ENCODE measurements at places on chromosomes 5 and 9.

- no peak for DNase-seq
Measured at GRCh38 chr5:125717209-125717608, 706.0 kb upstream of the GRAMD2B start.

DNA sequence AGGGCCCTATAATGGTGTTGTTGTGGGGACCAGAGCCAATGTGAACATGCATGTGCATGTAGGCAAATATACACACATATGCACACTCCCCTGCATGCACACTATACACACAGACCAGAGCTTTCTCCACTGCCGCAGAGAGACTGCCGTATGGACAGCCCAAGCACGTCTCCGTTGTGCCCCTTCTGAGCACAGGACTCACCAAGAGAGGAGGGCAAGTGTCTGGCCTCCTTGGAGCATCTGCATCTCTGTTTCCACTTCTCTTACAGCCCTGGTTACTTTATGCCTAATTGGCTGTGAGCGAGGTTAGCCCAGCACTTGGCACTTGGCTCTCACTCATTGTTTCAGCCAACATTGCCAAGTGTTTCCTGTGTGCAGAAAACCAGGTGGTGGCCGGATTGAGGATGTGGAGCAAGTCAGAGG, 30.4 kb downstream of the CSF2 start:
- DNase-seq: no peak

DNA sequence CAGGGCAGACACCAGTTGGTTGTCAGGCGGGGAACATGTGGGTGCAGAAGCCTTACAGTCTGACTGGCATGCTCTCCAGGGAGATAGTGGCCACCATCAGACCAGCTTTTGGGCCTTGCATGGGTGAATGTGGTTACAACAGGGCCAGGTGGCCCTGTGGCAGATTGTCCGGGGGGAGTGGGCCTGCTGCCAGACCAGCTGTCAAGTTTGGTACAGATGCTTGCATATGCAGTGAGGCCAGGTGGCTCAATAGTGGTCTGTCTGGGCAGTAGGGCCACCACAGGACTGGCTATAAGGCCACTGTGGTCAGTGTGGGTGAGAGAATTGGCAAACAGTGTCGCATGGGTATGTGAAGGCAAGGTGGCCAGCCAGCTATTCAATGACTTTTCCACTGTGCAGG, 148.7 kb downstream of the FAM174A start:
- no peak for DNase-seq

GRCh38 chr5:180873615-180874520, 12.8 kb upstream of the ZFP62 start:
- DNase-seq: no peak

- no peak for DNase-seq
Measured at GRCh38 chr5:39063037-39063436, 11.2 kb downstream of the RICTOR start.

DNA sequence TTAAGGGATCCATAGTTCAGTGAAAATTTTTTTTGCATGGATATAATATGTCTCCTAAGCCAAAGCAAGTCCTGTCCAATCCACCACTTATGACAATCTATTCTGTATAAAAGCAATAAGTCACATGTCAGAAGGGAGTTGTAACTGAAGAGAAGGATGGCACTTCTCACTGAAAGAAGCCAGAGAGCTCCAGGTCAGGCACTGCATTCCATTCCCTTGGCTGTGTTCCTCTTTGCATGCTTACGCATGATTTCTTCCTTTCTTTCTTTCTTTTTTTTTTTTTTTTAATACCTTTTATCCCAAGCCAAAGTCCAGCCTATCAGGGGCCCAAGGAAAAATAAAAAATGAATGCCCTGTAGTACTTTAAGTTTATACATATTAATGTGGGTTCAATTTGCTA, 39.8 kb downstream of the MAMDC2 start:
- DNase-seq: no peak

DNA sequence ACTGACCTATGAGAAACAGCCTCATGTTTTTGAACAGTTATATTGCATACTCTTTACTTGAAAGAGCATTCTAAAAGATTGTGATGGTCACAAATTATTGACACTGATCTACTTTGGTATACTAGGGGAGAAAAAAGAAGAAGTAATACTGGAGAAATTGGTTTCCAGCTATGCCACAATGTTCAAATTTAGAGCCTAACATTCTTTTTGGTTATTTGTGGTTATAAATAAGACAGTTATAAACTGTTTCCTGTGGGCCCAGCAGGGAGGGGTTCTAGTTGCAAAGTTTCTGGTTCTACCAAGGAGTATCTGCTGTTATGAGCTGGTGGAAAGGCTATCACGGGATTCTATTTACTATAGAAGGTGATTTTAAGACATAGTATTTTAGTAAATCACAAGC, 4.8 kb downstream of the CWC27 start:
- DNase-seq: no peak

- no peak for DNase-seq
Measured at GRCh38 chr5:9642621-9643020, 12.5 kb upstream of the TAS2R1 start.

GRCh38 chr5:31614151-31615020, 24.5 kb upstream of the PDZD2 start:
- no peak for DNase-seq

- DNase-seq: no peak
Measured at GRCh38 chr5:131272724-131273123, 8.9 kb downstream of the CDC42SE2 start.

DNA sequence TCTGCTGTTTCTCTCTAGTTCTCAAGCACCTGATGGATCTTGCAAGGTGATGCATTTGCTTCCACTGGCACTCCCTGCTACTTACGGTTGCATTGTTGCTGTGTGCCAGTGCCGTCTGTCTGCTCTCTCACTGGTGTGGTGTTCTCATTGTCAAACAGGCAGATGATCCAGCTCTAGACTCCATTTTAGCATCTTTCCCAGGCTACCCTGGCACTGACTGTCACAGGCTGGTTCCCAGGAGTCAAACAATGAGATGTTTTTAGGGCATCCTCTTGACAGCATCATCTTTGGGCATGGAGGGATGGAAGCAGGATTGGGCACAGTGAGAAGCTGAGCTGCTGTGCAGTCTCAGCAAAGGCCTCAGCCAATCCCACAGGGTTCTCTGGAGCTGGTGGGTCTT, 12.9 kb downstream of the MTRR start:
- no peak for DNase-seq

- no peak for DNase-seq
Measured at GRCh38 chr5:39102684-39103155, 28.5 kb upstream of the RICTOR start.

- DNase-seq: no peak
Measured at GRCh38 chr9:38441347-38442085, 17.3 kb upstream of the IGFBPL1 start.

DNA sequence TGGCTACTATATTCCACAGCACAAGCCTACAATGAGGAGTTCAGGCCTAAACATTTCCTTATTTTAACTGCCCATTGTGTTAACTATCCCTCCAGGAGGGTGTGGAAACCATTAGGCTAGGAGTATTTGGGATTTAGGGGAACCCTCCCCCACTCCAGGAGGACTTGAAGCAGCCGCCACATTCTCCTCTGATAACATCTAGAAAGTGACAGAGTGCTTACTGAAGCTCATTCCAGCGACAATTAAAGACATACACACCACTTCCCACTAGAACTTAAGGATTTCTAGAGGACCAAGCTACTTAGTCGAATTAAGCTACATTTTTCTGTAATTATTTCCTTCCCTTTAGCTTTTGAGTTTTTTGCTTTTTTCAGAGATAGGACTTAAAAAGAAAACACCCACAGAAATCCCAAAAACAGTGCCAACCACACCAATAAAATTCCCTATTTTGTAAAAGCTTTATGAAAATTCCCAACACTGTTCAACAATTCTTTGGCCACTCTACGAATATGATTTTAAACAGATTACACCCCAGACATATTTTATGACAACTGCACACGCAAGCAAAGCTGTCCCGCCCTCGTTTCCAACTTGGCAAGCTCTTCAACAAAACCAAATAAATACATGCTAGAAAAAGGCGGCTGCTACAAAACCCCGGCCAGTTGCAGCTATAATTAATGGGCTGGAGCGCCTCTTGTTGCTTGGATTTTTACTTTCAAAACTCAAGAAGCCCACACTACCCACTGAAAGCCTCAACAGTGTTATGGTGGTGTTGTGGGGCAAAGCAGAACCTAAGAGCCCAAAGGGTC, 4.5 kb downstream of the ROR2 start:
- DNase-seq: no peak

DNA sequence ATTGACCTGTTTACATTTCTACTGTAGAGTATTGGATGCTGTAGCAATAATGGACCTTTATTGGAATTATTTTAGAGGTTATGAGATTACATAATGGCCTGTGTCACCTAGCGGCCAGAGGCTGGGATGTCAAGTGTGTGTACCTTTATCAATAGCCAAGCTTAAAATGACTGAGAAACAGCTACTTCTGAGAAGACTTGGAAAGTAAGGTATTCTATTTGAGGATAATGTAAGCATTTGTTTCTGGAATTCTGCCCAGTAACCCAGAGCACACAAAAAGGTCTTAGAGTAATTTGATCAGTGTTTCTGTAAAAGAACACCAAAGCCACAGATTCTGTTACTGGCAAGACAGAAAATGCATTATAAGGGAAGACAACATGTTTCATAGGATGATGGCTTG, 116.8 kb downstream of the MACIR start:
- no peak for DNase-seq

GRCh38 chr5:102975045-102975444, 144.9 kb downstream of the GIN1 start:
- no peak for DNase-seq

GRCh38 chr5:135643881-135644766, 65.3 kb upstream of the CXCL14 start:
- DNase-seq: no peak

DNA sequence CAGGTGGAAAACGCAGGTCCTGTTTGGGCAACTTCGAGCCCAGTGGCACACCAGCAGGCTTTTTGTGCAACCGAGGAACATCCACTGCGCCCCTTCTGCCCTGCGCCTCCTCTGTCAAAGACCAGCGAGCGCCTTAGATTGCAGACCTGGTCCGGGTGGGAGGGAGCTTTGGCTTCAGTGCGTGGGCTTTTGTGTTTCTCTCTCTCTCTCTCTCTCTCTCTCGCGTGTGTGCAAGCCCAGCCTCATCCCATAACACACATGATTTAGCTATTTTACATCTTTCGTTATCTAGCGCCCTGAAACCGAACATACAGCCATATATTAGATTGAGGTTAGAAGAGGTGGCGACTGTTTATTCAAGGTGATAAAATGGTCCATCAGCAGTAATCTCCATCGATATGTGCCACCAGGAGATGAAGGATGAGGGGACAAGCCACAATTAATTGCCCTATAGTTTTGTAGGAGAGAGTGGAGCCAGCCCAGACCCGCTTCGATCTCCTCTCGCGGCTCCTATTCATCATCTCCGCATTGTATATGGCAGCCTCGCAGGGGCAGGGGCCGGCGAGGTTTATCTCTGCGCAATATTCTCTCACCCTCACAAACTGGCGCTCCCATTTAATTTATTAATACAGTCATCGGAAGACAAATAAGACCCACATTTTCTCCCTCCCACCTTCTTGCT, 5.3 kb downstream of the PRDM6 start:
- DNase-seq: no peak

DNA sequence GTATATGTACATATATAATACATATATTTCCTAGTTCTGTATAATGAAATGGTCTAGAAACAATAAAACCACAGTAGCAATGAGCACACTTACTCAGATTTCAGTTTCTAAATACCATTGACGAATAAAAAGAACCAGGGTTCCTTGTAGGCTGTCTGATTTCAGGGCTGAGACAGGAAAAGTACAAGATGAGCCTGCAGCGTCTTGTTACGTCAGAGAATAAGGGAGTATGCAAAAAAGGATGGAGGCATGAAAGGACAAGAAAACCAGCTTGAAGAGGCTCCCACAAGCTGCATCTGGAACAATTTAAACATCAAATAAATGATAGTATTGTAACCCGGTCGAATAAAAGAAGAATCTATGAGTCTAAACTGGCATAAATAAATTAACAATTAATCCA, 17.8 kb upstream of the TIFAB start:
- DNase-seq: no peak

GRCh38 chr9:134939080-134939733, 21.5 kb upstream of the FCN1 start:
- DNase-seq: no peak

DNA sequence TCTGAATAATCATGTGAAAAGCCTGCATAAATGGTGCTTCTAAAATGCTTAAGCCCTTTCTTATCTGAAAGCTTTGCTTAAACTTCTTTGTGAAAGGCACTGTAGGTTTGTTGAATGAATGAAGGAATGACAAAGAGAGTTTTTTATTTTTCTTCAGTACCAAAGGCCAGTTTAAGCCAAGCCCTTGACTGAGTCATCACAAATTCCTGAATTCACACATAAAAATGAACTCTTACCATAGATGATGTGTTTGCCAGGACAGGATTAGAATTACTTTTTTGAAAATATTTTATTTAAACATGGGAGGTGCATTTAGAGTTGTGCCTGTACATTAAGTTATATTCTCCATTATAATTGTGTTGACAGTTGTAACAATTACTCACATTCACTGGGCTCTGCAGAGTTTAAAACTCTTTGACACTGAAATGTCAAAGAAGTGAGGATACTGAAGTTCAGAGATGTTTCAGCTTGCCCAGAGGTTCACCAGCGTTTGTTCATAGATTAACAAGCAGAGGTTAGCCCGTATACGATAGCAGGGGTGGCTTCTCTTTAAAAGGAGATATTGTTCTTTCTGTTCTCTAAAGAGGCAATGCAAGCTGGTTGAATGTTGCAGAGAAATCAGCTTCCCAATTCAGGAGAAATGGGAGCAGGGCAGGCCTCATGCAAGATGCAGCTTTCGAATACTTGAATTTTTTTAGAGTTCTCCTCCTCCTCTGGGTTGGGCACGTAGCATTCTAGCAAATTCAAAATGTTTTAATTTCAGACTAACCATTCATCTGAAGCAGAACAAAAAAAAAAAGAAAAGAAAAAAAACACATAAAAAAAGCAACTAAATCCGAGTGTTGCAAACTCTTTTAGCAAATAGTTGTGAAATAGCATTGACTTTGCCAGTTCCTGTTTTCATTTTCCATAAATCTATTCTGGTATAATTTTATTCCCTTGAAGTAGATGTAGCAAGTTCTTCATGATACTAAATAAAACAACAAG, 358.7 kb upstream of the KLF4 start:
- no peak for DNase-seq

DNA sequence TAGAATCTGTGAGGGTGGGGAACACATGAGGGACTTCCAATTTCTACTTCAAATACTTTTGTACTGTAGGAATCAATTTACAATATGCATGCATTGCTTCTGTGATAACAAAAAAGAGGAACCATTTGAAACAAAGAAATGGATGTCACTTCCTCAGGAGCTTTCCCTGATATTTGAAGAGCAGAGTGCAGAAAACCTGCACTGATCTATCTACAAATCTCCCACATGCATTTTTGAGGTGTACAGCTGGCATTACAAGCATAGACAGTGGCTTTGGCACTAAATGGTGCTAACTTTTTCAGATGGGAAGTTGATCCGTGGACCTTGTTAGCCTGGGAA, 27.7 kb downstream of the YIPF5 start:
- DNase-seq: no peak

GRCh38 chr9:133874659-133875058, 117.5 kb downstream of the VAV2 start:
- no peak for DNase-seq

Measured in stimulated activated CD8-positive, alpha-beta memory T cell treated with anti-CD3 and anti-CD28 coated beads, Interleukin-4, amount 100 ng/mL, for 1 hour (primary cell).